ENCODE measurements at places on chromosomes 2 and 18.

- DNase-seq: peak; percentile 95
Measured at GRCh38 chr2:217902379-217903141, 100.2 kb downstream of the TNS1 start.

- no peak for DNase-seq
Measured at GRCh38 chr2:210660-211059, 53.2 kb downstream of the SH3YL1 start.

GRCh38 chr2:203500951-203501350 is 34.1 kb downstream of the RAPH1 start:
- DNase-seq: no peak

GRCh38 chr18:58239879-58240278 is 195.9 kb downstream of the NEDD4L start:
- DNase-seq: peak; percentile 91

DNA sequence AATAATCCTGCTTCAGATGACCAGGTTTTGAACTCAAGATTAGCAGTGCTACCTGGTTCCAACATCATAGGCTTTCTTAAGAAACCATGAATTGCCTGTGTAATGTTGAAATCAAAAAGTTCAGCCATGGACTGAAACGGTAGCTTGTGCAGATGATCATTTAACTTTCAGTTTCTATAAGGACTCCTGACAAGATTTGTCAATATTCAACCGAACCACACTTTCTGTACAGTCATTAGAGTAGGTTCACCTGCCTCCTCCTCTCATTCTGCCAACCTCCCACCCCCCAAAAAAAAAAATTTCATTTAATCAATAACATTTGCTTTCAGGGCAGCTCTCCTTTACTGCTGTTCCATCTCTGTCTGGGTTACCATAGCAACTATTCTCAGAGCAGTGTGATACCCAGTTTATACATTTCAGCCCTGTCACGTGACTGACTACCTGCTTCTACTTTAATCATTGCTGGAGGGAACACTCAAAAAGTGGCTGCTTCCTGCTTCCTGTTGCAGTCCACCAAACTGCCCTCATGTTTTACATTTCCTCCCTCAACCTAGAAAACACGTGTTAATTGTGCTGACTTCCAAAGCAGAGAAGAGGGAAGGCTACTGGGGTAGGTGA is 275.5 kb downstream of the SS18 start:
- DNase-seq: no peak

DNA sequence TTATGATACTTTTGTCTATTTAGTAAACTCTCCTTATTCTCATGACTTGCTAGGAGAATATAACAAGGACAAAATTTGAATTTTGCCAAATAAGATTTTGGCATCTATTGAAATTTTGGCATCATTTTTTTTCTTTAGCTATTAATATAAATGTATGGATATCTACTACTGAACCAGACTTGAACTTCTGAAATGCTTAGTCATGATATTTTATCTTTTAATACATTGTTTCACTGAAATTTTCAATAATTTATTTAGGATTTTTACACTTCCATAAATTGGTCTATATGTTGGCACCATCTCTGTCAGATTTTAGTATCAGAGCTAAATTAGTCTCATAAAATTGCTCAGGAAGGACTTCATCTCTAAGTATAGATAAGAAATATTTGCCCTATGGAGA is 149.8 kb downstream of the CYP26B1 start:
- no peak for DNase-seq

GRCh38 chr2:85780316-85781012 is 26.7 kb downstream of the ATOH8 start:
- no peak for DNase-seq

GRCh38 chr18:73793386-73793785 is 354.2 kb downstream of the FBXO15 start:
- no peak for DNase-seq

- no peak for DNase-seq
Measured at GRCh38 chr2:56084111-56084901, 99.5 kb upstream of the CCDC85A start.

- no peak for DNase-seq
Measured at GRCh38 chr18:74513883-74514205, 17.7 kb downstream of the CNDP2 start.

DNA sequence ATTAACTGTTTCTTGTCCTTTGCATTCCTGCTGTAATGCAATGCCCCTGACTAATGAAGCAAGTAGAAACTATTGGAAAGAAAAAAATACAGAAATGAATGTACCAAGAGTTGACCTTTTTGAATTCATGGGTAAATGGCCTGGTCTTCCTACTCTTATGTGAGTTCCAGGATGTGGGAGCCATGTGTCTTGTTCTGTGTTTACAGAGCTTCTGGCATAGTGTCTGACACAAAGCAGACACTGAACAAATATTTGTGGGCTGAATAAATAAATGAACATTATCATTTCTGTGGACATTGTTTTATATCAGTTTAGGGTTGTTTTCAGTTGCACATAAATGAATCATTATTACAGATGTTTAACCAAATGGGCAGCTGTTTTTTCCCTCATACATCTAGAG is 155.5 kb downstream of the CD8B2 start:
- DNase-seq: no peak

DNA sequence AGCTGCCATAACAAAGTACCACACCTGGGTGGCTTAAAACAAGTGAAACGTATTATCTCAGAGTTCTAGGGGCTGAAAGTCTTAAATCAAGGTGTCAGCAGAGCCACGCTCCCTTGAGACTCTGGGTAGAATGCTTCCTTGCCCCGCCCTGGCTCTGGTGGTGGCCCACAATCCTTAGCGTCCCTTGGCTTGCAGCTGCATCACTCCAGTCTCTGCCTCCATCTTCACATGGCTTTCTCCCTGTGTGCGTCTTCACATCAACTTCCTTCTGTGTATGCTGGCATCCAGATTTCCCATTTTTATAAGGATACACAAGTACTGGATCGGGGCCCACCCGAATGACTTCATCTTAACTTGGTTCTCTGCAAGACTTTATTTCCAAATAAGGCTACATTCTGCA is 62.5 kb downstream of the MRO start:
- DNase-seq: no peak

GRCh38 chr2:23475473-23475872 is 90.5 kb downstream of the KLHL29 start:
- no peak for DNase-seq

GRCh38 chr2:103132536-103133217 is 370.8 kb downstream of the TMEM182 start:
- no peak for DNase-seq

GRCh38 chr2:231717281-231718171 is 9.2 kb downstream of the PTMA start:
- no peak for DNase-seq

GRCh38 chr2:121748202-121748601 is 7.2 kb upstream of the TSN start:
- DNase-seq: peak; percentile 16

DNA sequence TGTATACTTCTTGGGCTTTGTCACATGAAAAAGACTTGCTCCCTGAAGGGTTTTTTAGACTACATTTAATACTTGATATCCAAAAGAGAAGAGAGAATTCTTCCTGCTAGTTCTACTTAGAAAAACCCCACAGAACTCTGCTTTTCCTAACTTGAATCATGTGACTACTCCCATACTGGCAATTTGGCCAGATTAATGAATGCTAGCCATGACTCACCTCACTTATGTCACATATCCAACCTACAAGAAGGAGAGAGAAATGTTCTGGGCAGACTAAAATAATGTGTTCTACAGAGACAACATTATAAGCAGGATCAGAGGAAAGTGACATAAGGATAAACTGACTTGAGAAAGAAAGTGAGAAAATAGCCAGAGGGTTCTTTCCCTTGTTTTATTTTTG is 249.3 kb upstream of the GULP1 start:
- DNase-seq: peak; percentile 4

DNA sequence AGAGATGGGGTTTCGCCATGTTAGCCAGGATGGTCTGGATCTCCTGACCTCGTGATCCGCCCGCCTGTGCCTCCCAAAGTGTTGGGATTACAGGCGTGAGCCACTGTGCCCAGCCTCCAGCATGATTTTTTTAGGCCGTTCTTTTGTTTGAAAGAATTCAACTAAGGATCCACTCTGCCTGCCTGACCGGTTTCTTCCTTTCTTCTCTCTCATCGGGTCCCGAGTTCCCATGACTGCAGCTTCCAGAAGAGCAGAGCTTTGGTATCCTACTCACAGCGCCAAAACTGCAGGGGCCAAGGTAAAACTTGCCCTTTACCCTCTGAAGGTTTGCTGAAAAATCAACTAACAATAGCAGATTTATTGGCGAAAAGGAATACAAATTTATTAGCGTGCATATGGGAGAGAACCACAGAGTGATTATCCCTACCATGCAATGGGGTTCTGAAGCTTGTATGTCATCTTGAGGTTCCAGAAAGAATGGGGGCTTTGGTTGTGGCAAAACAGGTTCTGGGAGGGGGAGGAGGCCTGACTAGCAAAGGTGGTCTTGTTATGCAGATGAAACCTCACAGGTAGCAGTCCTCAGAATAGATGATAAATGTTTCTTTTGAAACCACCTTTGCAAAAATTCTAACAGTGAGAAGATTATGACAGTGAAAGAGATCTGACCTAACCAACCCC is 87.0 kb upstream of the MSH6 start:
- DNase-seq: no peak

- DNase-seq: no peak
Measured at GRCh38 chr2:181607629-181608590, 49.0 kb downstream of the CERKL start.

GRCh38 chr18:48023334-48024008 is 93.0 kb upstream of the SMAD2 start:
- DNase-seq: peak; percentile 91

GRCh38 chr2:46984040-46984439 is 68.4 kb upstream of the MCFD2 start:
- no peak for DNase-seq

DNA sequence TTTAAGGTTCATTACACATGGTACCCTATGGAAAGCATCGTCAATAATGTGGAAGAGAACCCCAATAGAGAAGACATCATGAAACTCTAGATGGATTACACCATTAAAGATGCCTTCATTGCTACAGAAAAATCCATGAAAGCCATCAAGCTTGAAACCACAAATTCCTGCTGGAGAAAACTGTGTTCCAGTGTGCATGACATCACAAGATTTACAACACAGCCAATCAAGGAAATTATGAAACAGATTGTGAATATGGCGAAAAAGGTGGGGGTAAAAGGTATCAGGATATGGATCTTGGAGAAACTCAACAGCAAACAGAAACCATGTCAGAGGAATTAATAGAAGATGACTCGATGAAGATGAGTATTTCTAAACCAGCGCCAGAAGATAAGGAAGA is 200.0 kb downstream of the SLC4A10 start:
- no peak for DNase-seq

DNA sequence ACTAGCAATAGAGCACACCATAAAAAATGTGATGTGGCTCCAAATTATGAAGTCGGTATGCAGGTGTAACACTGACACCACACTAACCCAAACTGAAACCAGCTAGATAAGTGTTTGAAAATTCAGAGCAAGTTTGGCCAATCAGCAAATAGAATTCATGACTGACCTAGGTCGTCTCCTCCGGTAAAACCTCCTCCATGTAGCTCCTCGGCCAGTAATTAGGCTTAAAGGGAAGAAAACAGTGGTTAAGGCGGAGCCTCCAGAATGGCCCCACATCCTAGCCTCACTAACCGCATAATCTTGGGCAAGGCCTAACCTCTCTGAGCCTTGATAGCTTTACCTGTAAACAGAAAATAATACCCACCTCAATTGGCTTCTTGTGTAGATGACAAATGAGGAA is 30.1 kb downstream of the C1D start:
- no peak for DNase-seq

- no peak for DNase-seq
Measured at GRCh38 chr18:2655954-2656236, 369 bp downstream of the SMCHD1 start.

- DNase-seq: peak; percentile 30
Measured at GRCh38 chr2:223674998-223675609, 72.9 kb upstream of the SCG2 start.

DNA sequence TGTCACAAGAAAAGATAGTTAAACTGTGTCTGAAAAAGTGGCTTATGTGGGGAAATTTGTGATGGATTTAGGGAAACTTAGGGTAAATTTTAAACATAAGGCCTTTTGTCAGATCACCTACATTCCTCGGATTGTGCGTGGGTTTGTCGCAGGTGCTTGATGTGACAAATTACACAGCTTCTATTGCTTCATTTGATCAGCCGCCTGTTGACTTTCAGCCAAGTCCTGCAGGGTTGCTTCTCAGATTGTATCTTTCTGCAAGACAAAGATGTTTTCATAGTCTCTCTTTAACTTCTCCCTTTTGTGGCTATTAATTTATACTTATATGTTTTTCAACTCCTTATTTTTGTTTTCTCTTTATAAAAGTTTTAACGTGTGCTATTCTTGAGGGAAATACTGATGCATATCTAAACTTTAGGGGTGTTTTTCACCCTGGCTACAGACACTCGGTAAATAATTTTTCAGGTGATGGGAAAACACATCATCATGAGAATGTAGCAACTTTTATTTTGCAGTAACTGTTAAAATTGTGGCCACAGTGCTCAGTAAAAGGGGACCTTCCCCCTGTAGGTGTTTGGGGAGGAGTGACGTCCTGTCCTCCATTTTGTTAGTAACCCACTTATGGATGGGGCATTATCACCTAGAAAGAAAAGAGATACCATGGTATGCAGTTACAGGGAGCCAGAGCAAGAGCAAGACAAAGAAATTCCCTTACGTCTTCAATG is 31.4 kb downstream of the GALM start:
- no peak for DNase-seq

DNA sequence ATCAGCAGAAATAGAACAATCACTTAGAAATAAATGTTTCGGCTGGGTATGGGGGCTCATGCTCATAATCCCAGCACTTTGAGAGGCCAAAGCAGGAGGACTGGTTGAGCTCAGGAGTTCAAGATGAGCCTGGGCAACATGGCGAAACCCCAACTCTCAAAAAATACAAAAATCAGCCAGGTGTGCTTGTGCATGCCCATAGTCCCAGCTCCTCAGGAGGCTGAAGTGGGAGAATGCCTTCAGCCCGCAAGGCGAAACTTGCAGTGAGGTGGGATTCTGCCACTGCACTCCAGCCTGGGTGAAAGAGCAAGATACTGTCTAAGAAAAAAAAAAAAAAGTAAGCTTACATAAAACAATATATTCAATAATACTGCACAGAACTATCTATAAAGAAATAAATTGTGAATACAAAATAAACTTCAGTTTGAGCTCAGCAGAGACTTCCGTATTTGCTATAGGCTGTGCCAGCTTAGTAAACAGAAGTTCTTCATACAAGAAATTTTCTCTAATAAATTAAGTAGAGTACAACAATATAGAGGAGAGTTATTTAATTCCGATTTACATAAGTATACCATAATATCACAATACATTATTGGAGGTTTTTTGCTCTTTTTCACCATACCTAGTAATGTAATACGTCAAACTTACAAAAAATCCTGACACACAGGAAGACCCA is 43.6 kb downstream of the SRBD1 start:
- no peak for DNase-seq

GRCh38 chr2:43278564-43279220 is 52.3 kb upstream of the ZFP36L2 start:
- no peak for DNase-seq

DNA sequence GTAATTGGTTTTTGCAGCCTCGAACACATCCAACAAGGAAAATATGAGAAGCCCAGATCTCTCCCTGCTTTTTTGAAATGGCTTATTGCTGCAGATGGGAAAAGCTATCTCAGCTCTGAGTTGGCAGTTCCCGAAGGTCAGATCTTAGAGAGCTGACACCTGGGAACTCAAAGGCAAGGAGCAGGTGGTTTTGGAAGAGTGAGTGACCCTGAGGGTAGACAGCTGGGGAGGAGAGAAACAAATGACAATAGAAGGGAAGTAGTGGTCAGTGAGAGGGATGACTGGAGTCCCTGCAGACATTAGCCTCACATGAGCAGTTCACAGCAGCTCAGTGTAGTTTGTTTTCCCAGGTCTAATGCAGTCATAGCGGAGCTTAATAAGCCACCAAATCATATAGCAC is 317.9 kb downstream of the STK39 start:
- no peak for DNase-seq

Measured in kidney capillary endothelial cell (primary cell).